ENCODE measurements at places on chromosomes 6 and 20.

GRCh38 chr20:58403272-58403671, 14.2 kb downstream of the VAPB start:
- DNase-seq = no peak

- peak; percentile 77 for DNase-seq
These were observed at the start of gene CCDC170 for GRCh38 chr6:151493804-151494234. CCDC170 (plus strand) TSS chr6:151494017; CDS start chr6:151494129, 112 bp downstream.

- no peak for DNase-seq
These were observed 59.0 kb downstream of the NOL4L start for GRCh38 chr20:32526125-32526524.

DNA sequence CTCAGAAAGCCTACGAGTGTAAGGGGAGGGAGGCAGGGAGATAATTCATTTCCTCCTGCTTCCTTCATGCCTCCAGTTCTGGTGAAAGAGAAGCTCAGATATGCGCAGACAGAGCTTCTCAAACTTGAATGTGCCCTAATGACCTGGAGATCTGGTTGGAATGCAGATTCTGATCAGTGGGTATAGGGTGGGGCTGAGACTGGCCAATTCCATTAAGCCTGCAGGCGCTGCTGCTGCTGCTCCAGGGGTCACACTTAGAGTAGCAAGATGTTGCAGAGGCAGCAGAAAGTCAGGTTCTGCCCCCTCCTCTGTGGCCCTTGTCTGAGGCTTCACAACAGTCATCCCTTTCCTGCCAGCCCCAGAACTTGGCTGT, 161.0 kb downstream of the DHX35 start:
- DNase-seq = no peak

GRCh38 chr6:136886091-136886490, 36.0 kb upstream of the SLC35D3 start:
- no peak for DNase-seq

- no peak for DNase-seq
These were observed 175.8 kb downstream of the GMPR start for GRCh38 chr6:16414205-16414604.

GRCh38 chr6:27312146-27312949, at the start of gene POM121L2:
POM121L2 (minus strand) TSS chr6:27312273; CDS start chr6:27312170, 103 bp downstream.
- DNase-seq = no peak

DNA sequence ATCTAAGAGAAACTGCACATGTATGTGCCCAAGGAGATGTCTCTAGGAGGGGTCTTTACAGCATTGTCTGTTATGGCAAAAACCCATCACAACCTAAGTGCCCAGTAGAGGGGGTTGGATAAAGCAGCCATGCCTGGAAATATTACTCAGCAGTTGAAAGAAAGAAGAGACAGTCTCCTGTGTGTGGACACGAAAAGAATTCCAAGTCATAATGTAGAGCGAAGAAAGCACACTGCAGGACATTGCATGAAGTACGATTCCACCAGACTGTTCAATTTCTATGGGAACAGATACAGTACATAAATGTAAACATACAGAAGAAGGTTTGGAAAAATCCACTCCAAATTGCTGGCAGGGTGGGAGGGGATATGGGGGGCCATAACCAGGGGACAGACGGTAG, 7.3 kb upstream of the TGM2 start:
- DNase-seq = no peak

GRCh38 chr6:37051138-37052026, 45.9 kb downstream of the FGD2 start:
- peak; percentile 99 for DNase-seq

DNA sequence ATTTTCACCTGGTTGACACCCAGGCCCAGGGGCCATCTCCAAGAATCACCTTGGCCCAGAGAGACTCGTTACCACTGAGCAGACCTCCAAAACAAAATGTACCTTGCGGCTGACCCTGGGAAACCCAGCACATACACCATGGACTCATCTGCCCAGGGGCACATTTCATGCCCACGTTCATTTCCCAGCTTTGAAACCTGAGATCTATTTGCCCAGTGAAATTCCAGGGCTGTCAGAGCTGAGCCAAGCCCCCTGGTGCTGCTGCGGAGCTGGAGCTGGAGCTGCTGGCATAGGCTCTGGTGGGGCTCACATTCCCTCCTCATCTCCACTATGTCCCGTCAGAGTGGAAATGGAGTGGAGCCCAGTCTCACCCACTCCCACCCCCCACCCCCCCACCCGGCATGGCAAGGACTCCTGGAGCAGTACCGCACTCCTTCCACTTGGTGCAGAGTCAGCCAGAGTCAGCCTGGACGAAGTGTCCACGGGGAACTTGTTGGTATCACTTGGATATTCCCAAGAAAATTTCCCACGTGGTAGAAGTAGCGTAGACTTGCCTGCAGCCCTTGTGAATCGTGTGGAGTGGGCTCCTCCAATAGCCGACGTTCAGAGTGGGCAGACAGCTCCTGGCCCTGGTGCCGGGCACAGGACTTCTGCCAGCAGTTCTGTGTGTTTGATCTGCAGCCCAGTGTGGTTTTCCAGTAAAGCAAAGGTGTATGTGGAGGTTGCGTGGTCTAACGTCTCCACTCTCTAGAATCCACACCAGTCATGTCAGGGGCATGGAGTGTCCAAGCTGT, 18.1 kb upstream of the OSER1 start:
- no peak for DNase-seq

GRCh38 chr6:6730831-6731230, 142.3 kb downstream of the LY86 start:
- no peak for DNase-seq

GRCh38 chr20:47557791-47558190, 56.1 kb downstream of the NCOA3 start:
- DNase-seq = no peak

- no peak for DNase-seq
These were observed 17.5 kb downstream of the AGPAT4 start for GRCh38 chr6:161256407-161256806.

- DNase-seq = no peak
These were observed 19.0 kb downstream of the SMAP1 start for GRCh38 chr6:70686548-70687133.

GRCh38 chr6:114063956-114064355, 93.0 kb upstream of the HDAC2 start:
- no peak for DNase-seq

DNA sequence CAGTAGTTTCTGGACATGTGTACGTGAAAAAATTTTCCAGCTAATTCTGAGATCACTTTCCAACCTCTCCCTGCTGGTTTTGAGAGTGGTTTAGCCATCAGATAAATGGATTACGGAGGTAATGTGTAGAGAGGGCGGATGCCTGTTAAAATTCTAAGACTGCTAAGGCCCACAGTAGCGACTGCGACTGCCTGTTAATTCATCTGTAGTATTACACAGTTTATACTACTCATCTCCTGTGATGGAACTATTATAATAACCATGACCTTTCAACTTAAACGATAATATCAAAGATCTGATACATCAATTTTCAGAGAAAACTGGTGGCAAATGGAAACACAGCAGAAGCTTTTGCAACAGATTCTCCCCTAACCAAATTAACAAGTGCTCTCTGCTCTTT, 102.3 kb downstream of the IRF4 start:
- no peak for DNase-seq

DNA sequence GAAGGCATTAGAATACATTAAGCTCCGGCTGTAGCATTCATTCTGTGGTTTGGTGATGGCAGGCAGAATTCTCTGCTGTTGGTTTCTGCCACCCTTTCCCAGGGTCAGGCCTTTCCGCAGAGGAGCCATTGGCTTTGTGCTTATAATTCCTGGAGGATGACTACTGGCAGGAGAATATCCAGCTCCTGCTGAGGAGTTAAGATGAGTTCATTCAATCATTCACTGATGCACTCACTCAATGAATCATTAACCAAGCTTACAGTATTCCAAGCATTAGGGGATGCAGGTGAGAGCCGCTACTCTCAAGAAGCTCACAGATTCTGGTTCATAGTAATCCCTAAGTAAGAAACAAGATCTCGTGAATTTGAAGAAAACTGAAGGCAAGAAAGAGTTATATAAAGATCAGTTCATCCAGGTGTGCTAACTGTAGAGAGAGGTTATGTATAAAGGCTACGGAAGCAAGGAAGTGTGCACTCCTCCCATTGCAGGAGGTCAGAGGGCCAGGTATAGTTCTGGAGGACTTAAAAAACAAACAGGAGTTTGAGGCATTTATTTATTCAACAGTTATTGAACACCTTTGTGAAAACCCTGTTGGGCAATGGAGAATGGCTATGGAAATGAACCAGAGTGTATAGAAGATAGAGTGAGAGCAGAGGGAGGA, 75.5 kb downstream of the HMGN3 start:
- DNase-seq = no peak

DNA sequence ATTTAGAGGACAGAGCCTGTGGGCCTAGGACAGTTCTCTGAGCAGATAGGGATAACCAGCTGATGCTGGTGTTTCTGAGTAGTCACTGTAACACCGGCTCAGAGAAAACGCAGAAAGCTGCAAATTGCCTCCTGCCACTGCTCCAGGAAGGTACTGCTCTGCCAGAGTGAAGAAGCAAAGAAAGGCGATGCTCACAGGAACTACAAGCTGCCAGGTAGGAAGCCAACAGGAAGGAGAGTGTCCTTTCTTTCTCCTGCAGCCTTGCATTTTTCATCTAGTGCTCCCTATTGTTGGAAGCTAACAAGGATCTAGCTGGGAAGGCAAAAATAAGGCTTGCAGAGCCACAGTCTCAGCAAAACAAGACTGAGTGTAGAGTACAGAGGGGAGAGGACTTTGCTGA, 70.7 kb upstream of the RAB32 start:
- no peak for DNase-seq

DNA sequence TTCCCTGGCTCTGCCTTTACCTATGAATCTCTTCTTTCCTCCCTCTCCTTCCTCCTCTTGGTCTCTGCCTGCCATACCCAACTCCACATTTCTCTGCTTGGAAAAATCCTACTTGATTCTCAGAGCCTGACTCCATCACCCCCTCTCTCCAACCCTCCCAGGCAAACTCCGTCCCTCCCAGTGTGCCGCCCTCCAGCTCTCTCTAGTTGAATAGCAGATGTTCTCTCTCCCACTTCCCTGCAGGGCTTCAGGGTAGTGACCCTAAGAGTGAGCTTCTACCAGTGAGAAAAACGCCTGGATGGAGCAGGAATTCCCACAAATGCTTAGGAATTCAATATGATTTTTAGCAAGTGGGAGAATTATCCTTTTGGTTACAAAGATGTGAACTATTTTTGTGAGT, 141.6 kb downstream of the MTHFD1L start:
- DNase-seq = no peak

DNA sequence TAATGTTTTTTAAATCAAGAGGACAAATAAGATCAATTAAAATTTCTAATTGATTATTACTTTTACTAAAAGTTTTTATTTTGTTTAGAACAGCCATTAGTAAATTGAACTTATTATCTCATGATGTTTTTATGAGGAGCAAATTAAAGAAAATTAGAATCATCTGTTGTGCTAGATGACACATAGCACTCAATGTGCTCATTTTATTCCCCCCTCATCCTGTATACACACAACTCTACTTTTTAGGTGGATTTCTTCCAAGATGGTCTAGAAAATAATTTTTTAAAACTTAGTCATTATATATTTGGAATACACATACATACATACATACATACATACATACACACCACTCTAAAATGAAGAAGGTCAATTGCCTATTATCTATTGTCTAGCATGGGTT, 29.3 kb upstream of the TSPYL1 start:
- DNase-seq = no peak

DNA sequence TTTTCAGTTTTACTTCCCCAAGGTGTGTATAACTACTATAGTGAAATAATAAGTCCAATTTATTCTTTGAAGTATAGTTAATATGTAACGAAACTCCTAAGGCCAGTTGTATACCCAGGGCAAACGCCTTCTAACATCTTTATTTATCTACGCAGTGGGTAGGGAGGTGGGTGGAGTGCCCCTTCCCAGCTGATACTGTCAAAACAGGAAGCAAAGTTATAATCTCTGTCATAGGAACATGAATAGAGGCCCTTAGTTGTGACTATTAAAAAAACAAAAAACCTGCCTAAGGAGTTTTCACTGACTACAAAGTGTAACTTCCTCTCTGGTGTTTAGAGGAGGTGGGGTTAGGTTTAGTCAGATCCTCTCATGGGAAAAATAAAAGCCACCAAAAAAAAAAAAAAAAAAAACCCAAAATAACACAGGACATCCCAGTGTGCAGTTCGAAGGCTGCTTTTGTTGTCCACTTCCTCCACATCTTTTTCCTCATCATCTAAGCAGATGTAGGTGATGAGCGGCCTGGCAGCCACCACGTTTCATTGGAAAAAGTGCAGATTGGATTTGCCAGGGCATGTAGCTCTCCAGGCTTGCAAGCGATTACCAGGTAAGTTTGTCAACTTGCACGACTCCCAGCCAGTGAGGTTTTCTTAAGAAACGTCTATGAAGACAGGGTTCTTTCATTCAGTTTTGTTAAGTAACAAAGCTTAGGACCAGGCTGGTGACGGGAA, 58.7 kb downstream of the UTRN start:
- no peak for DNase-seq

- DNase-seq = no peak
These were observed 24.0 kb downstream of the PTGIS start for GRCh38 chr20:49543858-49544437.

- no peak for DNase-seq
These were observed 117.0 kb downstream of the EPB41L2 start for GRCh38 chr6:130946076-130946475.

- DNase-seq = no peak
These were observed 10.4 kb downstream of the E2F3 start for GRCh38 chr6:20411953-20412681.

- no peak for DNase-seq
These were observed 31.7 kb upstream of the SPDEF start for GRCh38 chr6:34587851-34588250.

GRCh38 chr6:101845172-101845571, 451.7 kb downstream of the GRIK2 start:
- no peak for DNase-seq

DNA sequence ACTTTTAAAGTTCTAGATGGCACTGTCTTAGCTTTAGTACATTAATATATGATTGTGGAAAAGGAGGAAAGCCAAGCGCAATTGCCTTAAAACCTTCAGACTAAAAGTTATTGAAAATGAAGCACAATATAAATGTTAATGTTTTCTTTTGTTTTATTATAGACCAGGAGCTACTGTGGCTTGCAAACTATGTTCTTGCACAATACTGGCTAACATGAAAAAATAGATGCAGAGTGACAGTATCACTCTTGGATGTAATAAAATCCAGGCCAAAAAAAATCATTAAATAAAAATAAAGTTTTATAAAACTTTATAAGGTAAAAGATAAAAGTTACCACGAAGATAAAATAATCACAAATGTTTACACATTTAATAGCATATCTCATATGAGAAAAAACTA, 18.3 kb upstream of the PLN start:
- no peak for DNase-seq

- no peak for DNase-seq
These were observed 602.7 kb downstream of the PRKN start for GRCh38 chr6:162124710-162125435.

- no peak for DNase-seq
These were observed 19.5 kb upstream of the IER3 start for GRCh38 chr6:30763618-30764489.

GRCh38 chr6:148195511-148195910, 147.1 kb upstream of the SASH1 start:
- no peak for DNase-seq

All from left lung (tissue), 14 donors.